ENCODE measurements at places on chromosomes 5 and 9. TPM values are rescaled to one million over a fixed set of nuclear protein-coding genes. Genes with fewer than 3 reads are reported as not detected.
A peak's percentile ranks its signal among the peaks of the same experiment; 100 is the strongest.

GRCh38 chr5:102216678-102217077 lies 79.4 kb downstream of the SLCO4C1 start:
- DNase-seq: no peak

GRCh38 chr5:107043665-107044064 lies 627.1 kb downstream of the EFNA5 start:
- DNase-seq: no peak

GRCh38 chr5:171908638-171909037 lies 97.8 kb downstream of the FBXW11 start:
- DNase-seq: no peak

GRCh38 chr5:176784218-176785165 lies 25.9 kb upstream of the UNC5A start:
- DNase-seq: no peak

DNA sequence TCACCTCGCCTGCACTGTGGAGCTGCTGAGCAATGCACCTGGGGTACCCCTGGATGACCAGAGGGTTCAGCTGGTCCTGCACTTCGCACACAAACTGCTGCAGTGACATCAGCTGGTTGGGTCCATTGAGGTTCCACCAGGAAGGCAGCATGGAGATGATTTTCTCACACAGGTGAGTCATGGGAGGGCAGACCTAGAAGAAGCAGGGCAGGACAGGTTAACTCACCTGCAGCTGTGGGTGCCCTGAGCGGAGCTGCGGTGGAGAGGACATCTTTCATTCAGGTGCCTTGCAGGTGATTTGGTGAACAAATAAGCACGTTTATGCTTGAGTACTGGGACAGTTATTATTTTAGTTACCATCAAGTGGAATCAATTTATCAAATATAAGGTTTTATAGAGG lies 73.6 kb downstream of the CTSL start:
- DNase-seq: no peak

DNA sequence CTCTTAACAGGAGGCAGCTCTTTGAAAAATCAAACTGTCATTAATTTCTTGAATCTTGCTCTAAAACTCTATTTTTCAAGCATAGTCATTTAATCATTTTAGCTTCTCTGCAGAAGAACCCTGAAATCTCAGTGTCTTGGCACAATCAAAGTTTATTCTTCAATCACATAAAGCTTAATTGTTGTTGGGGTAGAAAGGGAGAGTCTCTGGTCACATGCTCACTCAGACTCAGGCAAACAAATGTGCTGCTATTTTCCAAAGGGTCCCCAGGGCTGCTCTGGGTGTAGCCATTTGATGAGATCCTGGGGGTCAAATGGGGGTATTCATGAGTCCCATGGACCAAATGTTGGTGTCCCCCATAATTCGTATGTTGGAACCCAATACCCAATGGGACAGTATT lies 114.8 kb downstream of the MSX2 start:
- no peak for DNase-seq

- no peak for DNase-seq
These were observed 200.7 kb downstream of the TMEM232 start for GRCh38 chr5:110525762-110526161.

S1PR3 gene
- total RNA-seq: 48.6 TPM

GRCh38 chr5:55286411-55286933 lies 21.0 kb downstream of the DHX29 start:
- no peak for DNase-seq

NRG2 gene
- total RNA-seq: 13.9 TPM

PDLIM4 gene
- total RNA-seq: 33.9 TPM

CDC20B gene
- not detected for total RNA-seq

- DNase-seq: no peak
These were observed 40.1 kb upstream of the TARS1 start for GRCh38 chr5:33400675-33401074.

SMIM32 gene
- not detected for total RNA-seq

PITX1 gene
- total RNA-seq: 20.6 TPM

DNA sequence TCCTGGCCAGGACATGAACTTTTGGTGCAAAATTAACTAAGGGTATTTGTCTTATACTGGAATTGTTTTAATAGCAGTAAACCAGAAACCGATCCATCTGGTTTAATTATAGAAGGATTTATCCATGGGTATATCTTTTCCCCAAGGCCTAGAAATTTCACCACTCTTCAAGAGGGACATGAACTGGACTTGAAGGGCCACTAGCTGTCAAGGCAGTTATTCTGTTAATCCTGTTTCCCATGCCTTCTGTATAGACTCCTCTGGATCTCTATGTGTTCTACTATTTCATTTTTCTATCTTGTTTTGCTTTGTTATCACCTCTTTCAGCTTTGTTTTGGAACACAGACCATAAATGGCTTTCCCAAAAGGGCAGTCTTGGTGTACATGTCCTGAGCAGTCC lies 467.6 kb downstream of the KIF4B start:
- no peak for DNase-seq

PNPLA7 gene
- 9.7 TPM for total RNA-seq

GRCh38 chr5:93348231-93348630 lies 232.8 kb downstream of the NR2F1-AS1 start:
- no peak for DNase-seq

SLC34A1 gene
- not detected for total RNA-seq

PRDM9 gene
- total RNA-seq: not detected

GRCh38 chr9:71762900-71763653 lies 5.2 kb downstream of the CEMIP2 start:
- no peak for DNase-seq

DNA sequence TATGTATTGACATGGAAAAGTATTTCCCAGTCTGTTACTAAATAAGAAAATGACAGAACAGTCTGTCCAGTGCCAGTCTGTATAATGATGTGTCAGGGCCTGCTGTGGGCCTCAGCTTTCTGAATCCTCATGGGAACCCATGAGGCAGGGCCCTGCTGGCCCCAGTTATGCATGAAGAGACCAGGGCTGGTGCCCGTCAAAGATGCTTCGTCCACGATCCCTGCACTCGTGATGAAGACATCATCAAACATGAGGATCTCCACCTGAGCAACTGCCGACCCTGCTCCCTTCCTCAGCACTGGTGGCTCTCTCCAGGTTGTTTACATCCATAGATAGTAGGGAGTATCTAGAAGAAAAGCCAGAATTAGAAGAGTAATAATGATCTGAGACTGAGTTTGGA lies 52.5 kb downstream of the ICE1 start:
- DNase-seq: no peak

- DNase-seq: no peak
These were observed 378.6 kb downstream of the GADD45G start for GRCh38 chr9:89983411-89983810.

DNA sequence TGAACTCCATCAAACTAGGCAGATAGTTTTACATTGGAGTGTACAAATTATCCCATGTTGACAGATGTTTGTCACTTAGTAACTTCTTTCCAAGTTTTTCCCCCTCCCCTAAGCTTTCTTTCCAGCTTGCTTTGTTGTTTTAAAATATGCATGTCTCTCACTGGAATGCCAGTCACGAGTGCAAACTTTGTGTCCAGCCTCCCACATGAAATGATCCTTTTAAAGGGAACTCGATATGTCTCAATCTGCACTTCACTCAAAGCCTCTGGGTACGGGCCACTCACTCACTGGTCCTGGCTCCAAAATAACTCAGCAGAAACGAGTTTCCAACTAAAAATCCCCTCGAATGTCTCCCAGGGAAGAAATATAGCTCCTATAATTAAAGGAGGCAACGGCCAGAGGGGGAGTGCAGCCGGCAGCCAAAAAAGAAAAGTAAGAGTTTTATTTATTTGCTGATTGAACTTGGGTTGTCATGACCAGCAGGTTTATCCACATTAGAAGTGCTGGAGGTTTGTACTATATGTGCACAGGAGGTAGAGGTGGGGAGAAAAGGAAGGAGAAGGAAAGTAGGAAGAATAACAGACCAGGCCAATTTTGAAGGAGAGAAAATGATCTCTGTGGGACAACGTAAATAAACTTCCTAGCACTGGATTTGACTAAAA lies 17.5 kb downstream of the NR2F1 start:
- no peak for DNase-seq

DNA sequence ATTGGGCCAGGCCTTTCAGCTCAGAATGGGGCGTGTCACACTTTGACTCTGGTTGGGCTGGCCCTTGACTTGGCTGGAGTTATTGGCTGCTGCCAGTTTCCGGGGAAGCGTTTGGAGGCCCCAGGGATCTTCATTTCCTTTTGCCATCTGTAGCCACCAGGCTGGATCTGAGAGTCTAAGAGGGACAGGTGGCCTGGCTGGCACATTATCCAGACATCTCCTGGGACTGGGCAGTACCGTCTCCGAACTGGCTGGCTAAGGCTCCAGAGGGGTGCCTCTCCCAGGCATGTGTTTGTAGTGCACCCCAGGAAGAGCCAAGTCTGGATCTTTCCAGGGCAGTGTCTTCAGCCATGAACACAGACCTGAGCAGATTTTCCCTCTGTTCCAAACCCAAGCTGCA lies 9.7 kb upstream of the JADE2 start:
- no peak for DNase-seq

DNA sequence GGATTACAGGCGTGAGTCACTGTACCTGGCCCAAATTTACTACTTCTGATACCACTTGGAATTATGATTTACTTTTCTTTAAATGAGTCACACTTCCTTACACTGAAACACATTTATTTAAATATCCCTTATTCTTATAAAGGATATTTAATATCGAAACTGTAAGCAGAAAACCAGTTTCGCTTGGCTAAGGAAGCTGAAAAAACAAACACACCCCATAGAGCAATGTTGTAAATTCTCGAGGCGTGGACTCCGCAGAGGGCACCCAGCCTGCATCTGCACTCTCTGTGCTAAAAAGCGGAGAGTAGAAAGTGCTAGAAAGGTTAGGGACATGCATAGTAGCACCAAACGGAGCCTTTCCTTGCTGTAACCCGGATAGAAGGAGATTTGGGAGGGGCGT lies 86.5 kb downstream of the HMCN2 start:
- no peak for DNase-seq

GRCh38 chr5:94698197-94698596 lies 79.7 kb downstream of the SLF1 start:
- no peak for DNase-seq

GRCh38 chr9:69470186-69470977 lies 145.4 kb downstream of the ENTREP1 start:
- no peak for DNase-seq

GRCh38 chr5:20230010-20230409 lies 242.0 kb upstream of the CDH18 start:
- DNase-seq: no peak

GRCh38 chr9:91785447-91785842 lies 164.6 kb downstream of the ROR2 start:
- peak; percentile 15 for DNase-seq

DNA sequence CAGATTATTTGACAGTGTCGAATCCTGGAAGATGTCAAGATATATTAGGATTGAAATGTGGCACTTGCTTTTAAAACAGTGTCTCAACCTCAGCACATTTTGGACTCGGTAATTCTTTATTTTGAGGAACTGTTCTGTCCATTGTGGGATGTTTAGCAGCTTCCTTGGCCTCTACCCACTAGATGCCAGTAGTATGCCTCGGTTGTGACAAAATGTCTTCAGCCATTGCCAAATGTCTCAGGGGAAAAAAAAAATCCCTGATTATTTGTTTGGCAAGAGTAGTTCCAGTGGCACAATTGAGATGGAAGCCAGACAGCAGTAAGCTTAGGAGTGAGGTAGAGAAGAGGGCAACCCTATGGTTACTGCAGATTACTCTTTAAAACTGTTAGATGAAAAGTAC lies 694.5 kb upstream of the RIOK2 start:
- DNase-seq: no peak

OCLN gene
- 52.8 TPM for total RNA-seq

DNA sequence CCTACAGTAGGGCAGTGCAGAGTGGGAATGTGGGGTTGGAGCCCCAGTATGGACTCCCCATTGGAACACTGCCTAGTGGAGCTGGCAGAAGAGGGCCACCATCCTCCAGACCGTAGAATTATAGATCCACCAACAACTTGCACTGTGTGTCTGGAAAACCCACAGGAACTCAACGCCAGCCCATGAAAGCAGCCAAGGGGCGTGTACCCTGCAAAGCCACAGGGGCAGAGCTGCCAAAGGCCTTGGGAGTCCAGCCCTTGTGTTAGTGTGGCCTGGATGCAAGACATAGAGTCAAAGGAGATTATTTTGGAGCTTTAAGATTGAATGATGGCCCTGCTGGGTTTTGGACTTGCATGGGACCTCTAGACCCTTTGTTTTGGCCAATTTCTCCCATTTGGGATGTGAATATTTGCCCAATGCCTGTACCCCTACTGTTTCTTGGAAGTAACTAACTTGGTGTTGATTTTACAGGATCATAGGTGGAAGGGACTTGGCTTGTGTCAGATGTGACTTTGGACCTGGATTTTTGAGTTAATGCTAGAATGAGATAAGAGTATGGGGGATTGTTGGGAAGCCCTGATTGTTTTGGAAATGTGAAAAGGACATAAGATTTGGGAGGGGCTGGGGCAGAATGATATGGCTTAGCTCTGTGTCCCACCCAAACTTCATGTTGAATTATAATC lies 266.8 kb downstream of the SEMA5A start:
- DNase-seq: no peak

DNA sequence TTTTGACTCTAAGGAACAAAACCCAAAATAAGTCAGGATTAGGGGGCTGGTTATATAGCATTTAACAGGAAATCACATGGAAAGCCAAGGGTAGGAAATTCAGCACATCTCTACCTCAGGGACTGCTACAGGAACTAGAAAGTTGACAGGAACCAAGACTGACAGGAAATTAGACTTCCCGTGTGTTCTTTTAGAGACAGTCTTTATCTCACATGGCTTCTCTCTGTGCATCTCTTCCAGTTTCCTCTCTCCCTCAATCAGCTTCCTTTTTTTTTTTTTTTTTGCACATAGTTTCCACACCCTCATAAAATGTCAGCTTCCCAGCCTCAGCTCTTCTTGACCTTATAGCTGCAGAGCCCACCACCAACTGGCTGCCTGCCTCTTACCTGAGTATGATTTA lies 4.8 kb downstream of the RECK start:
- no peak for DNase-seq

- no peak for DNase-seq
These were observed 280.4 kb upstream of the PTGER4 start for GRCh38 chr5:40399349-40399748.

DNA sequence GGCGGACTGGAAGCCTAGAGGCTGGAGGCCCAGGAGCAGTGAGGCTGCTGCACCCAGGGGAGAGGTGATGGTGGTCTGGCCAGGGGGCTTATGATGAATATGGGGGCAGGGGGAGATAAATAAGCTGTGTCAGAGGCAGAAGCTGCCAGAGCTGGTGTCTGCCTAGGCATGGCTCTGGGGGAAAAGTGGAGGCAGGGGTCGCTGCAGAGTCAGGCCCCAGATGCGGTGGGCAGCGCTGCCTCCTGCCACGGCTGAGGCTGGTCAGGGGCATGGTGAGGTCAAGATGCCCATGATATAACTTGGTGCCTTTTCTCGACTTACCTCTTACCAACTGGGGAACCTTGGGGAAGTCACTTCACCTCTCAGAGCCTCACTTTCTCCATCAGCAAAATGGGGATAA lies 51.1 kb downstream of the NSG2 start:
- no peak for DNase-seq

- DNase-seq: no peak
These were observed 19.0 kb downstream of the KIAA1958 start for GRCh38 chr9:112505607-112506006.

- DNase-seq: peak; percentile 57
These were observed 10.3 kb downstream of the FAT2 start for GRCh38 chr5:151580858-151581257.
